Activated CD4-positive, CD25-positive, alpha-beta regulatory T cell treated with anti-CD3 and anti-CD28 coated beads, Interleukin-2, amount 50 U/mL, for 72 hours (primary cell): ENCODE measurements at places on chromosomes 4 and X.

- DNase-seq, result no peak
Observed at GRCh38 chr4:126708716-126709115, 924.0 kb upstream of the INTU start.

DNA sequence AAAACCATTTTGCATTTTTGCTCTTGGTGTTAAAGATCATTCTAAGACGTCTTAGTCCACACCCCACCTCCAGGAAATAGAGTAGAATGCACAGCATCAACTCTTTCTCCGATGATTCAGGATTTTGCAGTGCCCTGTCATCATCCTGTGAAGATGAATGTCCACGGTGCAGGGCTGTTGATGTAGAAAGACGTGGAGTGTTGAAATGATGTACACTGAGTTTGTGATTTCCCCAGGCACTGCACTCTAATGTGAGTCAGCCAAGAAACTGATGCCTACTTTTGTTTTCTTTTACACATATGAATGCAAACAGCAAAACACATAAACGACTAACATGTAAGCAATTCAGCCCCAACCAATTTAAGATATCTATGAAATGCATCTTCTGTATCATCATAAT, 10.5 kb downstream of the LGI2 start:
- no peak for DNase-seq

DNA sequence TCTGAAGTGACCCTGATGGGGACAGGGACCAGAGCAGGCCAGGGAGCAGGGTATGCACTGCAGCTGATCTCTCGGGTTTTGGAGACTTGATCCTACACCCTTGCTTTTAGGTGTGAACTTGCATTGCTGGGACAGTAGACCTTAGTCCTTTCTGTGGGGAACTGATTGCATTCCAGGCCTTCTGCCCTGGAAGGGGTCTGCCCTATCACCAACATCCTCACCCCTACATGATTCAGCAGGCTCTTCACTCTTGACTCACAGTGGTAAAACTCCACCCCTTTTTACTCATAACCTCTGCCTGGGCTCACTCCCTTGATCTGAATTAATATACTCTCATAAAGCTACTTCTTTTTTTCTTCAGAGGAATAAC, 6.6 kb upstream of the DDX60L start:
- DNase-seq, result no peak

DNA sequence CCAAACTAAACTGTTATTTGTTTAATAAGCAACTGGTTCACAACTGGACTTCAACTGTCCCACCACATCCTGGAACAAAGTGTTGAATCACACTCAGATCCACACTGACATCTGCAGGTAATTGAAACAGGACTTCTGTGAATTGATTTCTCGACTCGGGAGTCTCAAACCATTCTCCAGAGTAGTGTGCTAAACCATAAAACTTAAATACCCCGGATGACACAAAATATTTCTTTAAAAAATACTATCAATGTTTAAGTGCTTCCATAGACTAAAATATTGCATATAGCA, 95.4 kb upstream of the PLAC1 start:
- DNase-seq, result no peak

GRCh38 chr4:146023334-146023967, 84.8 kb upstream of the ZNF827 start:
- DNase-seq, result no peak

DNA sequence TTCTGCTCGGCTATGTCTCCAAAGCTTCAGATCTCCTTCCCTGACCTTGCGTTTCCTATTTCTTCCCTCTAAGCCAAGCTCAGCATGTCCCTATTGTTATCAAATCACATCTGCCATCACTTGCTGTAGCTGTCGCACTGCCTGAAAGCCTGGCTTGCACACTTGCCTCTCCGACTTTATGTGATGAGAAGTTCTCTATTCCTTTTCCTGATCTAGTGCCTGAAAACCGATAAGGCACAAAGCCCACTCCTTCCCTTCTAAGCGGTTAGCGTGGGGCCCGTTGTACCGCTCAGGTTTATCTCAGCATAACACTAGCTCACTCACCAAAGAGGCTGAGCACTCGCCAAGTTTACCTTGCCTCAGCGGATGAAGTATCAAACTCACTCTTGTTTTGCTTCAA, 816 bp downstream of the NMU start:
- DNase-seq, result no peak

DNA sequence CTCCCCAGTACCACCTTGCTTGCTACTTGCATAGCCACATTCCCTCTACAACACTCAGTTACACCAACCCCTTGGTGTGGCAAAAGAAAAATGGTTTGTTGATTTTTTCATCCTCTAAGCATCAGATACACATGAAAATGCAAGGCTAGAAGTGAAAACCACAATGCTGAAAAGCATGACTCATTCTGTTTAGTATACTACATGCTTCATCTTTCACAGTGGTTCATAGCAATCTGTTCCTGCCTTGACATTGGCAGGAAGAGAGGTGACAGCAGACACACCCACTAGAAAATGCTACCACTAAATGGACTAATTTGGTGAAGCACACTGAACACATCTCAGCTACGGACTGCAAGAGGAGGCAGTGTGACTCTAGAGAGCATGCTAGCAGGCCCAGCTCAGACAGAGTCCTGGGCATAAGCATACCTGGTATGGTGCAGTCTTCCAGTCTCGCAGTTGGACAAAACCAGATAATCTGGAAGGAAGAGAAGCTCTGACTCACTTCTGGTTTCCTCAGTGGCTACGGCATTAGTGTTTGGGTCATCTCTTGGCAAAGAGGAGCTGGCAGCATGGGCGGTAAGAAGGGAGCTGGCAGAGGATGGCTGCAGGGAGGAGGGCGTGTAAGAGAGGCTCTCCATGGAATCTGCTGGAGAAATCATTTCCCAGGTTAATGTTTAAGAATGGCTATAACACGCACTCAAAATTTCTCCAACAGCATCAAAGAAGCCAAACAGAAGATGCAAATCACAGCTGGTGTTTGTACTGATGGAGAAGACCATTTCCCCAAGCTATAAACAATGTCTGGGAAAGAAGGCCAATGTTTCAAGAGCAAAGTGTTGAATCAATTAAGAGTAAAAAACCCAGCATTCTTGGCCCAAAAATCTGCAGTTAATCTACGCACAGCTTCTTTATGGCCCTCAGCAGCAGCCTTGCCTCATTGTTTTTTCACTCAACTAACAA, 37.8 kb downstream of the GAB3 start:
- DNase-seq, result no peak

DNA sequence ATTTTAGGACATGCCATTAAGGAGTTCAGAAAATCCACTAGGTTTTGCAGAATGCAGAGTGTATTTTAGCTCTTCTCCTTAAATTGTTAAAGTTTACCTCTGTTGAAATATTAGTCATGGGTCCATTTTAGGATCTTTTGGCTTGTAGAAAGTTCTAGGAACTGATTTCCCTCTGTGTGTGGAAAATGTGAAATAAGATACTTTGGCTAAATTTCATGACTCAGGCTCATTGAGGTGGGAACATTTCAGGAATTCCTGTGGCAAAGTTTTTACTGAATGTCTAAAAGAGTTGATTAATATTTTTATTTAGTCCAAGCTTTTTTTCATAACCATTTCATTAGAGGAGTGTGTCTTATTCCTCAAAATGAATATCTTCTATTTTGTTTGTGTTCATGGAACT, 7.0 kb downstream of the FHIP1A start:
- DNase-seq, result no peak

DNA sequence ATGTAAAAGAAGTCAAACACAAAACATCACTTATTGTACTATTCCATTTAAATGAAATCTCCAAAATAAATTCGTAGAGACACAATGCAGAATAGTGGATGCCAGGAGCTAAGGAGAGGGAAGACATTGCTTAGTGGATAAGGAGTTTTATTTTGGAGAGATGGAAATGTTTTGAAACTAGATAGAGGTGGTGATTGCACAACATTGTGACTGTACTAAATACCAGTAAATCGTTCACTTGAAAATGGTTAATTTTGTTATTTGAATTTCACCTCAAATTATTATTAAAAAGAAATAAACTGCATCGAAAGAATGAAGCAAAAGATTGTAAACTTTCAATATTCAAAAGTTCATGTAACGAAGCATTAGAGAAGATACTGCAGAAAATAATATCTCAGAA, 9.7 kb upstream of the ACSL4 start:
- no peak for DNase-seq

GRCh38 chr4:98908182-98908581, 20.8 kb downstream of the EIF4E start:
- no peak for DNase-seq

- no peak for DNase-seq
Observed at GRCh38 chr4:94516999-94517398, 65.3 kb downstream of the PDLIM5 start.

GRCh38 chrX:118228041-118228440, 111.4 kb upstream of the KLHL13 start:
- DNase-seq, result no peak

GRCh38 chr4:168717847-168718246, 221.0 kb downstream of the PALLD start:
- DNase-seq, result no peak

DNA sequence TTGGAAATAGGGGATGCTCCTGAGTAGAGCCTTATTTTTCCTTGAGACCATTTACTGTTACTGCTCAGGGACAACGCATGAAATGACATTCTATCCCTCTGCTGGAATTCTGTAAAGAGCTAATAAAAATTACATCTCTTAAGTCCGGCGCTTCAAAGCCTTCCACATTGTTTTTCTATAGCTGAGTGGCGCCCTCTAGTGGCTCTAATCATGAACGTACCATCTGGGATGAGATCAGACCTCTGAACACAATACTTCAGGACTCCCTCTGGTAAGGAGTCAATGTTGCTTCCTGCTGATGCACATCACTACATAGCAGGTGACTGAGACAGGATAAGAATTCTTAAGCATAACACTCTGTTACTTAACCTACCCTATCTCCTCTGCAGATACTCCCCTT, 6.0 kb downstream of the HMGN5 start:
- DNase-seq, result peak; percentile 57

DNA sequence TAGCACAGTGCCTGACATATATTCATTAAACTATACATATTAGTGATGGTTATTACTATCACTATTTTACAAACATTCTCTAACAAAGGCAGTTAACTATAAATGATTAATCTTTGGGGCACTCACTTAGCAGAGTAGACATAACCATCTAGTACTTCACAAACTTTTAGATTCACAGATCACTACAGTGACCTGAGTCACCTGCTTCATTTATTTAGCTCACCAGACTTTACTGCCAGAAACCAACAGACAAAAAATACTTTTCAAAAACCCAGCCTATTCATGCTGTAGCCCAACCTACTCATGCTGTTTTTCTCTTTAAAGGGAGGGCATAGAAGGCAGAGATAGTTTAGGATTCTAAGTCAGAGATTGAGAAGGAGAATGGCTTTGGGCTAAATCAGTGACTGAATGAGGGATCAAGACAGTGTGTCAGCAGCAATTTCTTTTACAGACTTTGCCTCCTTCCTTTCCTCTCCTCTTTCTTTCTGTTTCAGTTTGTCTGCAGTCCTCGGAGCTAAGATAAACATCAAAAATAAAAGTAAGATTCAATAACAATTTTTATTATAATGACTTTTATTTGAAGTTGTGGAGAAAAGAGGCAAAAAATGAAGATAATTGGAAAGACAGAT, 34.7 kb upstream of the PDE5A start:
- no peak for DNase-seq

- no peak for DNase-seq
Observed at GRCh38 chrX:13383907-13384306, 64.1 kb upstream of the ATXN3L start.

GRCh38 chr4:122953924-122954323, 31.5 kb upstream of the NUDT6 start:
- DNase-seq, result no peak

GRCh38 chrX:121146059-121146628, 98.7 kb downstream of the GLUD2 start:
- no peak for DNase-seq

DNA sequence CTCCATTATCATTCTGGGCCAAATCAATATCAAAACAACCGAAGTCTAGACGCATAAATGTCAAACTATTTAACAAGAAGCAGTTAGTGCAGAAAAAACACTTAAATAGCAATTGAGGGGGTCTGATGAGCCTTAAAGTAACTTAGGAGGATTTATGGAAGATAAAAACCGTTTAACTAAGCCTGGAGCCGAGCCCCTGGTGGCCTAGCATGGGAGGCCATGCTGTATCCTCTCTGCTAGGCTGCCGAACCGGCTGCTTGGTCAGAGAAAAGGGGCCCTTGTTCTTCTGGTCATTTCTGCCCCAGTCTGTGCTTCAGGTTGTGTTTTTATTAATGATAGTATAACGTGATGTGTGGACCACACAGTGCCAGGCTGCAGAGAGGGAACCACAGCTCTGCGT, 72.4 kb downstream of the CPZ start:
- no peak for DNase-seq

DNA sequence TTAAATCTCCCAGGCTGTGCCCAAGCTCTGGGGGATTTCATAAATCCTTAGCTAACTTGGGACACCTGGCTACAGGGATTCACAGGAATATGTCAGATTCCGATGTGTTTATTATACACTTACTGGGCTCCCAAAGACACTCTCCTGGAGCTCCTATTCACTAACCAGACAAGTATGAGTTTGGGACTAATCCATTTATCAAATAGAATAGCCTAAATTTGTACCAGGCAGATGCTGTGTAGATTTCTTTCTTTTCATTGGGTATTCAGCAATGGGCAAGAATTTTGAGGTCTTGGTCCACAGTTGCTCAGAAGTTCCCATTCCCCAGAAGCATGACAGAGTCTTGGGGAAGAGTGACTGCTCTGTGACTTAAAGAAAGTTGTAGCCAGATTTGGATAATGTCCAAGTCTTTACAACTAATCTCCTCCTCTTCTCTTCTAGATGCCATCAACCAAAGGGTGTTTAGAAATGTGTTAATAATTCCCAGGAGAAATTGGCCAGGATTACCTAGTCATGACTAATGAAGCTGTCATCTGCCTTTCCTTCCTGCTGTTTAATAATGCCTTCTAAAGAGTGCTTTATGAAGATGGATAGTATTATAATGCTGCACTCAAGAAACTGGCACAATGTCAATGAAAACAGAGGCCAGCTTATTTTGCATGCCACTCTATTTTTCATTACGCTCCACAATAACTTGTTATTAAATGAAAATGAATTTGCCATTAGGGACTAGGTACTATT, 120.9 kb downstream of the CHIC2 start:
- no peak for DNase-seq

DNA sequence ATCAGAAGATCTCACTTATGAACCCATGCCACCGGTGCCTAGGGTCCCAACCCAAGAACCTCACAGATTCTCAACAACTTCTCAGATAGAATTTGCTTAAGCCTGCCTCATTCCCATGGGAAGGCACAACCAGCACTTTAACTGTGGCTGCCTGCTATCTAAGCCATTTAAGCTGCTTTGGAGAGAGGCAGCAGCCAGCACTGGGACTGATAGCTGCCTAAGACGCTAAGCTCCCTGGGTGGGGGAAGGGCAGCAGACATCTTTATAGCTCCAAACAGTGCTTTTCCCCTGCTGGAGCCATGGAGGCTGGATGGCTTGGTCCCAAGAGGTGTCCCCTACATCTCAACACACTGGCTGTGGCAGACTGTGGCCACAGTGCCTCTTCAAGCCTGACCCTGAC, 1268.6 kb downstream of the FAM133A start:
- no peak for DNase-seq
